WTC11 (cell line): ENCODE measurements at places on chromosomes 2 and 18.

DNA sequence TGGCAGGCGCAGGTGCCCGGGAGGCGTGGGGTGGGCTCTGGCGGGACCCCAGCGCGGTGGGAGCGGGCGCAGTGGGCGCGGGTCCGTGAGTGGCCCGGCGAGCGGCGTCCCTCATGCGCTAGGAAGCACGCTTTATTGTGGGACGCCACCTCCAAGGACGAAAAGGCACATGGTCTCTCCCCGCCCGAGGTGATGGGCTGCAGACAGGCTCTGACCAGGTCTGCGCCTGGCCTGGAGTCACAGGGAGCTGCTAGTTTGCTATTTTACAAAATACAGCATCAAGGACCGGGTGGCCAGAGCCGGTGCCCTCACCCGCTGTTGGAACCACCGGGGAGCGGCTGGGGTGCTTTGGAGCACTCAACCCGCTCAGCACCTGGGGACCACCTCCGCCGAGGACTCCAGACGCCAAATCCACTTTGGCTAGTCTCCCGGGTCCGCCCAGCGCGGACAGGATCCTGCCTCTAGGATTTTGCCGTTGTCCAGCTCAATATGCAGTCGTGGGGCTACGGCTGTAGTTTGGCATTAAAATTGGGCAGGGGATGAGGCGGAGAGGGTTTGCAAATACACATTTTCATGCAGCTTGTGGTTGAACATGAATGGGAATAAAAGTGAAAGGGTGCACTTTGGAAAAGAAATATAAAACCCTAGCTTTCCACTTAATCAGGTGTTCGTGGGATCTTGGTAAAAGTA lies 65.4 kb downstream of the LRRFIP1 start:
- H3K4me3 ChIP-seq = peak overlapping the region; percentile 75
- H3K27ac ChIP-seq = no peak overlapping the region
- H3K4me1 ChIP-seq = peaks cover 61% of the 10 kb centered on the region
- DNase-seq = no peak
- H3K36me3 ChIP-seq = no peaks in the 10 kb centered on the region
- no peaks in the 10 kb centered on the region for H3K27me3 ChIP-seq

- peak overlapping the region; percentile 65 for H3K4me3 ChIP-seq
- peak; percentile 77 for DNase-seq
- H3K27ac ChIP-seq = peak overlapping the region; percentile 36; the same call in 1 of the 2 replicates
- H3K27me3 ChIP-seq = no peaks in the 10 kb centered on the region
Measured at GRCh38 chr18:12271376-12272235, 17.4 kb downstream of the CIDEA start.

- H3K4me1 ChIP-seq = peaks cover 3% of the 10 kb centered on the region; the same call in 1 of the 2 replicates
- H3K4me3 ChIP-seq = no peak overlapping the region
- H3K27ac ChIP-seq = no peak overlapping the region
- no peak for DNase-seq
Measured at GRCh38 chr2:106044021-106044420, 150.1 kb downstream of the UXS1 start.

DNA sequence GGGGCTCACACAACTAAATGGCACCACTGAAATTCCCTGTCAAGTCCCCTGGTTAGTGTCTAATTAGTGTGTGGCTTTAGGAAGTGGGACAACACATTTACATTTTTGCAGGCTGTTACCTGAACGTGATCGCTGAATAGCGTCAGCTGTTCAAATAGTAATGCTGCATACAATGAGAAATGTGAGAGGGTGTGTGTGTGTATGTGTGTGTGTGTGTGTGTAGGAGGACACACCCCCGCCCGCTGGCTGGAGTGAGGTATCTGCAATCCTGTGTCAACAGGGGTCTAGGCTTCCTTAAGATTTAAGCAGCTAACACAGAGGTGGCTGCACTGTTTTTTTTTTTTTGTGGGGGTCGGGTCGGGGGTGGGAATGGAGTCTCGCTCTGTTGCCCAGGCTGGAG lies 4.8 kb upstream of the LYPD6B start:
- DNase-seq = no peak
- no peaks in the 10 kb centered on the region for H3K36me3 ChIP-seq
- no peak overlapping the region for H3K27ac ChIP-seq
- peaks cover 13% of the 10 kb centered on the region for H3K27me3 ChIP-seq
- peaks cover 28% of the 10 kb centered on the region for H3K4me1 ChIP-seq

GRCh38 chr18:32446780-32447179 lies 23.9 kb downstream of the GAREM1 start:
- H3K27ac ChIP-seq = no peak overlapping the region
- no peaks in the 10 kb centered on the region for H3K27me3 ChIP-seq
- peaks cover 2% of the 10 kb centered on the region; the same call in 1 of the 2 replicates for H3K4me1 ChIP-seq
- H3K36me3 ChIP-seq = no peaks in the 10 kb centered on the region
- DNase-seq = no peak

GRCh38 chr2:67772216-67773170 lies 290.3 kb downstream of the C1D start:
- 0 out of 2 replicates have a peak, but pooled peaks cover 2% of the 10 kb centered on the region for H3K4me1 ChIP-seq
- H3K36me3 ChIP-seq = no peaks in the 10 kb centered on the region
- no peaks in the 10 kb centered on the region for H3K27me3 ChIP-seq
- H3K4me3 ChIP-seq = no peak overlapping the region
- no peak overlapping the region for H3K27ac ChIP-seq
- no peak for DNase-seq

DNA sequence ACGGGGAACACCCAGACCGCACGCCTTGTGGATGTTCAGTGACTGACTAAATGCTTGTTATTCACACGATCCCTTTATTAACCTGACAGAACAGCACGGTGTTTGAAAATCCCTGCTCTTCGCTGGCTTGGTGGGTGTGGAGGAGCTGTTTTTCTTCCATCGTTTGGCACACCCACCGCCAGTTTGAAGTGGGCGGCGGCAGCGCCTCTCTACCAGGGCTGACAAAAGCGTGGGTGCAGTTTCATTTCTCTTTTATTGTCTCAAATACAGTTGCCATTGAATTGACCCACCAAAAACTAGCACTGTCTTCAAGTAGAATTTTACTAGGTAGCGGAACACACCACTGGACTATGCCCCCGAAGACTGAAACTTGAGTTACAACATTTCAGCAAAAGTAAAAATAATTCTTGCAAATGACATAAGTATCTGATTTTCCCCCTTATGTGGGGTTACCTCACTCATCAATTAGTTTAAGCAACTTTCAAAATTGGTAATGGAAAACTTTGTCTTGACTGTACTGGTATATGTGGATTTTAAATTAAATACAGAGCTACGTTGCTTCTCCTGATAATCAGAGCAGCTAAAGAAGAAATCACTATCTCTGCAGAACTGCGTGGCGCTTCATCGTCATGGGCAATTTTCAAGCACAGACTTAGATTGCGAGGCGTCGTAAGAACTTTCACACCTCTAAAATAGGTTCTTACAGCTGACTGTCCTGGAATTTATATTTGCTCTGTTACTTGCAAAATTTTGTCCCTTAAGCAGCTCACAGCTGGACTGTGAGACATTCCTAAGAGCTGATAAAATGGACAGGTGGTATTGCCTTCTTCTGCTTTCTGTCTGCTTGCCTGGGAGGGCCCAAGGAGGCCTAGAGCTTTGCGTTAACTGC lies 60.9 kb downstream of the LDLRAD4 start:
- H3K27me3 ChIP-seq = no peaks in the 10 kb centered on the region
- no peak overlapping the region for H3K4me3 ChIP-seq
- DNase-seq = no peak
- H3K4me1 ChIP-seq = peaks cover 15% of the 10 kb centered on the region; the same call in 1 of the 2 replicates
- no peak overlapping the region for H3K27ac ChIP-seq
- 0 out of 2 replicates have a peak, but pooled peaks cover 6% of the 10 kb centered on the region for H3K36me3 ChIP-seq

- H3K4me1 ChIP-seq = no peaks in the 10 kb centered on the region
- H3K27me3 ChIP-seq = no peaks in the 10 kb centered on the region
- DNase-seq = no peak
- H3K4me3 ChIP-seq = no peak overlapping the region
- H3K36me3 ChIP-seq = no peaks in the 10 kb centered on the region
Measured at GRCh38 chr18:44062345-44062744, 618.3 kb upstream of the SETBP1 start.

DNA sequence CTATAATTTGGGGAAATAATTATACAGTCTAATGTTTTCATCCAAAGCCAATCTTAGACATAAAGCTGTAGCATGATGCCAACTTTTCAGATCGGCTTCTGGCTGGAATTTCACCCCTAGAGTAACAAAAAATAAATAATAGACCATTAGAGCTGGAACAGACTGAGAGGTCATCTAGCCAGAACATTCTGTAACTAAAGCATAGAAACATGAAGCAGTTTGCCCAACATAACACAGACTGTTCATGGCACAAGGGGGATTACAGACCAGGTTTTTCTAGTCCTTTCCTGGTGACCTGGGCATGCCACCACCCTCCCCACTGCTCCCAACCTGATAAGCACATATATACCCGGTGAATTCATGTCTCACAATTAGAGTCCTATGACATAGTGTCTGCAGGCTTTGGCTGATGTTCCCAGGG lies 116.4 kb upstream of the PPP1CB start:
- no peaks in the 10 kb centered on the region for H3K27me3 ChIP-seq
- no peaks in the 10 kb centered on the region for H3K36me3 ChIP-seq
- no peak overlapping the region for H3K4me3 ChIP-seq
- DNase-seq = no peak
- H3K27ac ChIP-seq = no peak overlapping the region
- H3K4me1 ChIP-seq = no peaks in the 10 kb centered on the region

GRCh38 chr2:210224941-210225672 lies at the start of gene ACADL:
Gene ACADL (minus strand): TSS chr2:210225447. CDS start chr2:210225263, 184 bp downstream.
- peak; percentile 65 for DNase-seq
- peaks cover 50% of the 10 kb centered on the region for H3K27me3 ChIP-seq
- H3K27ac ChIP-seq = no peak within 1 kb of the TSS
- peaks cover 13% of the 10 kb centered on the region for H3K4me1 ChIP-seq

DNA sequence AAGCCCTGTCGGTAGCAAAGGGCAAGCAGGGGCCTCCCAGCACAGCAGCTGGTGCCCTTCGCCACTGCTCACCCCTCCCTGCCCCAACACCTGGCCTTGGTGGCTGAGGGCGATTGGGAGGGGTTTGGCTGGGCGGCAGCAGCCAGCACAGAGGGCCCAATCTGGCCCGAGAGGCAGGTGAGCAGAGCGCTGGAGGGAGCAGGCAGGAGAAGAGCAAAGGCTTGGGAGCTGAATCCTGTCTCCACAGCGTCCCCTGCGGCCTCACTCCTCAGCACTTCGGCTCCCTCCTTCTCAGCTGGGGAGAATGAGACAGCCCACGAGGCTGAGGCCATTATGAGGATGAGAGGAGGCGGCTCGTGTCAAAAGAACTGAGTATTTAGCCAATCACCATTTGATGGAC lies 74.9 kb upstream of the TAF1B start:
- no peak overlapping the region for H3K27ac ChIP-seq
- H3K4me1 ChIP-seq = peaks cover 45% of the 10 kb centered on the region
- no peaks in the 10 kb centered on the region; the same call in 1 of the 2 replicates for H3K27me3 ChIP-seq
- peak; percentile 78 for DNase-seq

GRCh38 chr2:229725716-229726574 lies 11.6 kb upstream of the DNER start:
- DNase-seq = no peak
- H3K36me3 ChIP-seq = no peaks in the 10 kb centered on the region
- no peaks in the 10 kb centered on the region for H3K4me1 ChIP-seq
- H3K4me3 ChIP-seq = no peak overlapping the region

DNA sequence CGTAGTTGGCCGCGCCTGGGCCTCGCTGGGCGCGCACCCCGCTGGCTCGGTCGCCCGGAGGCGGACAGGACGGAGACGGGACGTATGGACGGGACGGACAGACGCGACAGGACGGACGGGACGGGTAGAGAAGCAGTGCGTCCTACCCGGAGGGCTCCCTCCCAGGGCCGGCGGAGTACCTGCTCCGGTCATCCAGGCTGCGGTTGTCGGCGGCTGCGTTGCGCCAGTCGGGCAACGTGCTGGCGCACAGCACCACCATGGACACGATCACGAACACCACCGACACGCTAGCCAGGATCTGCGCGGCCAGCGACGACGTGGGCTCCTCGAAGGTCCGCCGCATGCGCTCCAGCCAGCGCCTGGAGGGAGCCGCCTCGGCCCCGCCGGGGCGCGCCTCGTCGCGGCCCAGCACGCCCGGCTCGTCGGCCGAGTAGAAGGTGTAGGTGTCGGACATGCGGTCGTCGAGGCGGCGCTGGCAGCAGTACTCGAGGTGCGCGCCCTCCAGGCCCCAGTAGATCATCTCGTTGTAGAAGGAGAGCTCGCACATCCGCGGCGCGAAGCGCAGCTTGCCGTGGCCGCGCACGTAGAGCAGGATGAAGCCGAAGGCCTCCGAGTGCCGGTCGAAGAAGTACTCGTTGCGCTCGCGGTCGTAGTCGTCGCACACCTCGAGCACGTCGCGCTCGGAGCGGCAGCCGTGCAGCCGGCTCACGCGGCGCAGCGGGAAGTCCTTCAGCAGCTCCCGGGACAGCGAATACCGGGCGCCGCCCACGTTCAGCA lies 903 bp downstream of the KCNG3 start:
- H3K4me1 ChIP-seq = peaks cover 44% of the 10 kb centered on the region
- H3K27ac ChIP-seq = peak overlapping the region; percentile 41; the same call in 1 of the 2 replicates
- peaks cover 20% of the 10 kb centered on the region for H3K27me3 ChIP-seq

DNA sequence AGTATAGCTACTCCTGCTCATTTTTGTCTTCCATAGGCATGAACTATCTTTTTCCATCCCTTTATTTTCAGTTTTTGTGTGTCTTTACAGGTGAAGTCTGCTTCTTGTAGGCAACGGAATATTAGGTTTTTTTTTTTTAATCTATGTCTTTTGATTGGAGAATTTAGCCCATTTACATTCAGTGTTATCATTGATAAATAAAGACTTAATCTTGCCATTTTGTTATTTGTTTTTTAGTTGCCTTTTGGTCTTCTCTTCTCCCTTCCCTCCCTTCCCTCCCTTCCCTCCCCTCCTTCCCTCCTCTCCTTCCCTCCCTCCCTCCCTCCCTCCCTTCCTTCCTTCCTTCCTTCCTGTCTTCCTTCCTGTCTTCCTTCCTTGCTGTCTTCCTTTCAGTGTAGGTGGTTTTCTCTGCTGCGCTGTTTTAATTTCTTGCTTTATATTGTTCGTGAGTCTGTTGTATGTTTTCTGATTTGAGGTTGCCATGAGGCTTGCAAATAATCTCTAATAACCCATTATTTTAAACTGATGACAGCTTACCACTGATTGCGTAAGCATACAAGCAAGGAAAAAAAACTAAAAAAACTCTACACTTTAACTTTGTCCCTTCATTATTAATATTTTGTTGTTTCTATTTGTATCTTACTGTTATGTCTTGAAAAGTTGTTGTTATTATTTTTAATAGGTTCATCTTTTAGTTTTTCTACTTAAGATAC lies 353.8 kb downstream of the PARD3B start:
- H3K36me3 ChIP-seq = peaks cover 6% of the 10 kb centered on the region; the same call in 1 of the 2 replicates
- peaks cover 10% of the 10 kb centered on the region for H3K4me1 ChIP-seq
- no peak overlapping the region for H3K4me3 ChIP-seq
- H3K27ac ChIP-seq = no peak overlapping the region

DNA sequence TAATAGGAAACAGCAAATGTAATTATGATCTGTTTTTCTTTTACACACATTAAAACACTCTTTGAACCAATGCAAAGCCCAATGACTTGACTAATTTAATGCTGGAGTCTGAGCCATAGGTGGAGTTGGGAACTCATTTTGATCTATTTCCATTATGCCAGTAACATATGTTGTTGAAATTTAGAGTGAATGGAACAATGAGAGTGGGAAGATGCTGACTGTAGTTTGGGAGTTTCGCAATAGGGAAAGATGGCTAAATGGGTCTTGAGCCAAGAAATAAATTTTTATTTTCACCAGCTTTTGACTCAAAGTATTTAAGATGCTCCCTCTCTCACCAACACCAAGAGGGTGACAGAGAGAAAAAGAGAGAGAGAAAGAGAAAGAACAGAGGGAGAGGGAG lies 246.7 kb downstream of the DLGAP1 start:
- no peaks in the 10 kb centered on the region for H3K27me3 ChIP-seq
- H3K27ac ChIP-seq = no peak overlapping the region
- H3K4me3 ChIP-seq = no peak overlapping the region
- DNase-seq = no peak
